EL (cell line): ENCODE measurements at places on chromosomes 3 and 15.

GRCh38 chr3:10420745-10421475, 84.5 kb downstream of the ATP2B2 start:
- no peak for DNase-seq

- DNase-seq: no peak
Observed at GRCh38 chr3:134347551-134347950, 26.7 kb downstream of the AMOTL2 start.

DNA sequence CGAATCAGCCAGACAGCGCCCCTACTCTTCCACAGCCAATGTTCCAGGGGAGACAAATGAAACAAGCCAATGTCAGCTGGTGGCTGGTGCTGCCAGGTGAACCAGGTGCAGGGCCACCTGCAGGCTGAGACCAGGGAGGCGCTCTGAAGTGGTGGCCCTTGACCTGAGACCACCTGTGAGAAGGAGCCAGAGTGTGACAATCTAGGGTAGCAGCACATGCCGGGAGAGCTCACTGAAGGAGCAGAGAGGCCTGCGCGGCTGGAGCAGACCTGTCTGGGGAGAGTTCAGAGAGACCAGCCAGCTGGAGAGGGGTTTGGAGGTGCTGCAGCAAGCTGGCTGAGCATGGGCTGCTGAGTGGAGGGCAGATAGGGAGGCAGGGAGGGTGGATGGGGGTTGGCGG, 693 bp upstream of the STAB1 start:
- no peak for DNase-seq

GRCh38 chr3:127287840-127288239, at the start of gene PRR20G:
Gene PRR20G (minus strand): TSS chr3:127288046. CDS start chr3:127287365, 681 bp downstream.
- no peak for DNase-seq

GRCh38 chr3:32996048-32996754, 44.8 kb downstream of the CCR4 start:
- DNase-seq: no peak

- no peak for DNase-seq
Observed at GRCh38 chr3:138195481-138195880, 8.4 kb downstream of the ARMC8 start.

GRCh38 chr3:195245531-195245951, 25.4 kb downstream of the XXYLT1 start:
- DNase-seq: no peak

GRCh38 chr3:16040991-16041390, 133.5 kb upstream of the GALNT15 start:
- no peak for DNase-seq

- DNase-seq: no peak
Observed at GRCh38 chr15:81407718-81408117, 33.7 kb upstream of the TMC3 start.

GRCh38 chr3:145032791-145033190, 1061.2 kb downstream of the DIPK2A start:
- no peak for DNase-seq

- no peak for DNase-seq
Observed at GRCh38 chr3:66476852-66477381, 23.9 kb downstream of the LRIG1 start.

- no peak for DNase-seq
Observed at GRCh38 chr3:12954891-12955650, 113.7 kb upstream of the RPL32 start.

DNA sequence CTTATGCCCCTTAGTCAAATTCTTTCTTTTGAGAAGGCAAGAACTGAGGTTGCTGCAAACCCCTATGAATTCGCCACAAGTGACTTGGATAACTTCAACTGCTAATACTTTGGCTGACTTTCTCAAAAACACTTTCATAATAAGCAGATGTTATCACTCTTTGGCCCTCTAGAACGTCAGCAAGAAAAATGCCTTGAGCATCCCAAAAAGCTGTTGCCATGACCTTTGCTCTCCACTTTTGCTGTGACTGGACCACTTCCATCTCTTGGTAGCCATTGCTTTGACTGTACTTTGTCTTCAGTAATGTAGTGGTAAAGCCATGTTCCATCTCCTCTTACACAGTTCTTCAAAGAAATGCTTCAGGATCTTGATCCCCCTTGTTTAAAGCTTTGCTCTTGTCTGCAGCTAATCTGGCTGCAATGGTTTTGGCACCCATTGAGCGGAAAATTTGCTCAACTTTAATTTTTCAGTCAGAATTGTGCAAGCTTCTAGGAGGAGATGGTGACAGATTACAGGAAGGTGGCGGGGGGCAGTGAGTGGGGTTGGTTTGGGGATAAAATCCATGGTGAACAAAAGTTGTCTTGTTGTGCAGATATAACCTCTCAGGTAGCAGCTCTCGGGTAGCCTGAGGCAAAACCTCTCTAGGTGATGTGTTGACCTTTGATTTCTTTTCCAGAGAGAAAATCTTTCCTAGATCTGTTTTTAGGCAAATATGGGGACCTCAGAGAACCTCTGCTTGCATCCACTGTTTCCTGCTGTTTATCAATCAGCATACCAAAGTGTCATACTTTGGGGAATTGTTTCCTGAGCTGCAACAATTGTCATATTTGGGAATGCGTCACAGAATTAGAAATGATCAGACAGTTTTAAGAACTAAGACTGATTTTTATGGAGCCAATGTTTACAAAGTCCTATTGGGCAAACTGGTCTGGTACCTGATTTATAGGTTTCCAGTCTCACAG, 83.6 kb downstream of the CCR1 start:
- DNase-seq: peak; percentile 60

DNA sequence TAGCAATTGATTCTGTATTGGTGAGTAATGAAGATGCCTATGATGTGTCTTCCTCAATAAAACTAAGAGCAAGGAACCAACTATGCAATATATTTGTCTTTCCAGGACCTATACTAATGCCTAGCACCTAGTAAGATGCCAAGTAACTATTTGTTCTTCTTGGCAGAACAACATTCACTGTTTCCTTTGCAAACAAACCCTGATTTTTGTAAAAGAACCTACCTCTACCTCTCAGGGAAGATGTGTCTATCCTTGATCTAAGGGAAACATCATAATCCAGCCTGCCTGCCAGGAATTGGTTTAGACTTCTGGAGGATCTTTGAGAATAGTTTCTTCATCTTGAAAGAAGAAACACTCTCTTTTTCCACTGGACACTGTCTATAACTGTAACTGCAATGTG, 3.8 kb upstream of the ADPRH start:
- DNase-seq: no peak

- DNase-seq: no peak
Observed at GRCh38 chr3:140097874-140098635, 163.1 kb downstream of the CLSTN2 start.

- DNase-seq: no peak
Observed at GRCh38 chr15:61890106-61890505, 170.1 kb downstream of the VPS13C start.

DNA sequence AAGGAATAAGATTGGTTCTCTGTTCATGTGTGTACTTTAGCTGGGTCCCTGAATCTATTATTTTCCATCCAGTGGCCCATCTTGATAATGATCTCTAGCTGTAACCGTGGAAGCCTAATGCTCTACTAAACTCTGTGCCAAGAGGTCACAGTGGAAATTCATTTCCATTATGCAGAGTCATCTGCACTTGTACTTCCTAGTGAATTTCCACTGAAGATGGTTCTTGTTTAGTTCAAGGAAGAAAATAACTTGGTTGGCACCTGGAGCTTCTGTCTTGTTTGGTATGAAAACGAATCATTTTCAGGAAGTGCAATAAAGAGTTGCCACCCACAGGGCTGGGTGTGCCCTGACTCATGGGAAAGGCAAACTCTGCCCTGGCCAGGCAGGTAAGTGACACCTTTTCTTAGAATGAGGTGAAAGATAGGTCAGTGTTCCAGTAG, 10.3 kb downstream of the LPP start:
- no peak for DNase-seq

DNA sequence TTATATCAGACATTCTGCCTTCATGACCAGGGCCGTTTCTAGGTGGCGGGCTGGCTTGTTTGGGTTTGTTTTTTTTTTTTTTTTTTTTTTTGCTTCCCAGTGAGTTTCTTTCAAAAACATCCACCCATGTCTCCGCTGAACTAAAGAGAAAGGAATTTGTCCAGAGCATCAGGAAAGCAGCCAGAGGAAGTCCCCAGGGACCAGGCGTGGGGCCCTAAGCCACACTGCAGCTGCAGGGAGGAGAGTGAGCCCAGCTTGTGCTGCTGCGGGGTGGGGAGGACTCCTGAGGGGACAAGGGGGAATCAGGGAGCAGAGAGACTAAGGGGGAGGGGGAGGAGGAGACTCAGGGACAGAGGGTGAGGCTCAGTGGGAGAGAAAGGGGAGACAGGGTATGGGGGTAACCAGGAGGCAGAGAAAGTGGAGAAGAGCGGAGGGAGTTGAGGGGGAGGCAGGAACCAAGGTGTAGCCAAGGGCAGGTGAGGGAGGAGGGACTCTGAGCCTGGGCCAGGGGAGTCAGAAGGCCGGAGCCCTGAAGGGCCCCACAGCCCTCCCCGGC, 49.5 kb downstream of the CYP11A1 start:
- peak; percentile 93 for DNase-seq

DNA sequence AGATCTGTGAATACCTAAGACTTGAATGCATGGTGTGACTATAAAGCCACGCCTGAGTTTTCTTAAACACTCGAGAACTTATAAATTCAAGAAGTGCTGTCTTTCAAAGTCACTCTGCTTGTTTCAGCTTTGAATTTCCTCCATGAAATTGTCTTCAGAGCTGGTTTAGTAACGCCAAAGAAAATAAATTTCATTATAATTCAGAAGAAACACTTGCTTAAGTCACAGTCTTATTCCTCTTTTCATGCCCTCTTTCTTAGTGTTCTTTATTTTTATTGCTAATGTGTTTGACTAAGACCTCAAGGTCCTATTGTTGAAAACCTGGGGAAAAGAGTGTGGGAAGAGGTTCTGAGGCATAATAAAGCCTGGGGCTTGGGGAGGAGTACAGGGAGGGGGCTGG, 3.3 kb upstream of the RCN2 start:
- DNase-seq: no peak

DNA sequence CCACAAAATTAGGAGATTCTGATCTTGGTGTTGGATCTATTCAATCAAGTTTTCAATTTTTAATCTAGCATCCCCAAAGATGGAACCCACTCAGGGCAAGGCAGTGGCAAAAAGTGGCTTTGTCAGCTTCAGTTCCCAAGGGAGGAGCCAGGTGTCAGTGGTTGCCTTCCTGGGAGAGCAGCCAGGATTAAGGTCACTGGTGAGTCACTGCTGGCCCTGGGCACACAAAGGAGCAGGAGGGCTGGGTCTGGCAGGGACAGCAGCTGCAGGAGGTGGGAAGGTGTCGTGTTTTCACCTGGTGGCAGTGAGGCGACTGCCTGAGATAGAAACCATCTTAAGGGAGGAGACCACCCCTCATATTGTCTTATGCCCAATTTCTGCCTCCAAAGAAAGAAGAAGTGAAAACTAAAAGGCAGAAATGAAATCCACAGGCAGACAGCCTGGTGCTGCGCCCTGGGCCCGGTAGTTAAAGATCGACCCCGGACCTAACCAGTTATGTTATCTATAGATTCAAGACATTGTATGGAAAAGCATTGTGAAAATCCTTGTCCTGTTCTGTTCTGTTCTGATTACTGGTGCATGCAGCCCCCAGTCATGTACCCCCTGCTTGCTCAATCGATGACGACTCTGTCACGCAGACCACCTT, 5.9 kb upstream of the KLHL25 start:
- peak; percentile 58 for DNase-seq

- no peak for DNase-seq
Observed at GRCh38 chr3:126355251-126355650, 2.0 kb downstream of the KLF15 start.

- DNase-seq: no peak
Observed at GRCh38 chr3:10194328-10195071, 29.8 kb downstream of the IRAK2 start.

DNA sequence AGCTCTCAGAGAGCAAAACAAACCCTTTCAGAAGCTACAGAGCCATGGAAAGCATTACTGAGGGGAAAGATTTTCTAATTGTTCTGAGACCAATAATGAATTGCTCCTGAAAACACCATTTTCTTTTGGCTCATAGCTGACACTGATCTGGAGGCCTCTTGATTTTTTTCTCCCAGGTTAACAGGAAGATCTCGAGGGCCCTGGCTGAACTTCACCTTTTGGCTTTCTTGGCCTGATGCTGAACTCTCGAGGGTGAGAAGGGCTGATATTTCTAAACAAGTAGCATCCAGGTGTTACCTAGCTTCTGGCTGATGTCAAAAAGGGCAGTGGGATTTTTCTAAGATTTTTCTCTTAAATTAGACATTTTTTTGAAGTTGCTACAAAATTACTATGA, 19.9 kb upstream of the NFKBIZ start:
- DNase-seq: no peak

GRCh38 chr3:127367593-127367992, 79.7 kb upstream of the PRR20G start:
- no peak for DNase-seq

GRCh38 chr3:18445401-18446148, 20.4 kb upstream of the SATB1 start:
- no peak for DNase-seq

GRCh38 chr15:74108111-74108510, 22.3 kb upstream of the ISLR2 start:
- DNase-seq: no peak

DNA sequence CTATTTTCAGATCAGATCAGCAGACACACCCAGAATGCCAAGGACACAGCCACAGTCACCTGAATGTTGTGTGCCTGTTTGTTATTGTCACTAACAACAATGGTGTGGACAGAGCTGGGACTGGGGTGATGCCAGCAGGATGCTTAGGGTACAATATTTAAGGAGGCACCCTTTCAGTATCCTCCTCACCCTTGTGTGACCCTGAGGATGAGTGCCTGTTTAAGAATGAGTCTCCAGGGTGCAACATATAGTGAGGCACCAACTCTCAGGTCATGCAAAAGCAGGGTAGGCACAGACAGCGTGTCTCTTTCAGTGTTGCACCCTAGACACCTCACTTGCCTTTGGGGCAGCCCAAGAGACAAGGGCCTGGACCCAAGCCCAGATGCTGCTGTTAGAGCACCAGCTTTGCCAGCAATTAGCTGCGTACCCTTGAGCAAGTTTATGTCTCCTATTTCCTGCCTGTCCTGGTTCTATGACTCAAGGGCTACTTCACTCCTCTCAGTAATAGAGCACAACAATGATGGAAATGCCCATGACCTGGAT, 122.6 kb downstream of the AQP9 start:
- DNase-seq: peak; percentile 42

DNA sequence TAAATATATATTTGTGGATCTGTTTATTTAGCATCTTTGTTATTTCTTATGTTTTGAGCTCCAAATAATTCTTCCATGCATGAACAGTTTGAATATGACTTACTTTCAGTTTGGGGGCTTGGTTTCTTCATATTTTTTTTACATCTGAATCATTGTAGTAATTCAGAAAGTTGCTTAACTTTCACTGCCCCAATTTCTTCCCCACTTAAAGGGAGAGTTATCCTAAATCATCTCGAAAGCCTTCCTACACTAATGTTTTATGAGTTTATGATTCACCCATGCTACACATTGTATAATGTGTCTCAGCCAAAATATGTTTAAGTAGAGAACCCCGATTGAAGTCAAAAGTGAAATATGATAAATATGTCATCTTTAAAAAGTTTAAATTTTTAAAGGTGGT, 47.8 kb downstream of the SPRED1 start:
- peak; percentile 51 for DNase-seq

GRCh38 chr3:85535517-85535916, 576.7 kb downstream of the CADM2 start:
- no peak for DNase-seq
